Left lung (tissue), 14 donors: ENCODE measurements at places on chromosomes 6 and 20. TPM values are rescaled to one million over a fixed set of nuclear protein-coding genes. Genes with fewer than 3 reads are reported as not detected.

MYMX gene
- 0.34 TPM for total RNA-seq

PGBD1 gene
- 4.6 TPM for total RNA-seq

ARMC2 gene
- 7.8 TPM for total RNA-seq

ZNF831 gene
- 0.38 TPM for total RNA-seq

OR2H1 gene
- total RNA-seq, result not detected

DDX43 gene
- total RNA-seq, result 1.5 TPM

FAM162B gene
- total RNA-seq, result 8.7 TPM

VWA7 gene
- 4.6 TPM for total RNA-seq

JAG1 gene
- total RNA-seq, result 65.0 TPM

SEMG2 gene
- total RNA-seq, result not detected

PRRT1 gene
- total RNA-seq, result 1.6 TPM

HAO1 gene
- not detected for total RNA-seq

- DNase-seq, result no peak
These were observed 49.8 kb downstream of the BCKDHB start for GRCh38 chr6:80156221-80156620.

DNA sequence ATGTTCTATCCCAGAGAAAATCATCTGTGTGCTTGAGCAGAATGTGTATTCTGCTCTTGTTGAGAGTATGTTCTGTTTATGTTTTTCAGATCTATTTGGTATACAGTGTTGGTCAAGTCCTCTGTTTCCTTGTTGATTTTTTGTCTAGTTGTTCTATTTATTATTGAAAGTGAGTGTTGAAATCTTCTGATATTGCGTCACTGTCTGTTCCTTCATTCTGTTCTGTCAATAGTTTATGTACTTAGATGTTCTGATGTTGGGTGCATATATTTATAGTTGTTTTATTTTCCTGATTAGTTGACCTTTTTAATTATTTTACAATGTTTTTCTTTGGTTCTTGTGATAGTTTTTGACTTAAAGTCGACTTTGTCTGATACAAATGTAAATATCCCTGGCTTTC, 458.7 kb upstream of the HSF2 start:
- DNase-seq, result no peak

GRCh38 chr6:54913211-54913610, 66.6 kb downstream of the FAM83B start:
- no peak for DNase-seq

DNA sequence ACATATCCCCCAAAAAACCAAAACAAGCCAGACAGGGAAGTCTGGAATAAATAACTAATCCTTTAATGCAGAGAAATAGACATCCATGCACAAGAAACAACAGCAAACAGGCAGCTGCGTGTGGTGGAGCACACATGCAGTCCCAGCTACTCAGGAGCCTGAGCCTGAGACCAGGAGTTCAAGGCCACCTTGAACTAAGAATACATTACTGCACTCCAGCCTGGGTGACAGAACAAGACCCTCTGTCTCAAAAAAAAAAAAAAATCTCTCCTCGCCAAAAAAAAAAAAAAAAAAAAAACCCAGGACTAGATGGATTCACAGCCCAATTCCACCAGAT, 48.2 kb upstream of the SRSF6 start:
- DNase-seq, result no peak

DNA sequence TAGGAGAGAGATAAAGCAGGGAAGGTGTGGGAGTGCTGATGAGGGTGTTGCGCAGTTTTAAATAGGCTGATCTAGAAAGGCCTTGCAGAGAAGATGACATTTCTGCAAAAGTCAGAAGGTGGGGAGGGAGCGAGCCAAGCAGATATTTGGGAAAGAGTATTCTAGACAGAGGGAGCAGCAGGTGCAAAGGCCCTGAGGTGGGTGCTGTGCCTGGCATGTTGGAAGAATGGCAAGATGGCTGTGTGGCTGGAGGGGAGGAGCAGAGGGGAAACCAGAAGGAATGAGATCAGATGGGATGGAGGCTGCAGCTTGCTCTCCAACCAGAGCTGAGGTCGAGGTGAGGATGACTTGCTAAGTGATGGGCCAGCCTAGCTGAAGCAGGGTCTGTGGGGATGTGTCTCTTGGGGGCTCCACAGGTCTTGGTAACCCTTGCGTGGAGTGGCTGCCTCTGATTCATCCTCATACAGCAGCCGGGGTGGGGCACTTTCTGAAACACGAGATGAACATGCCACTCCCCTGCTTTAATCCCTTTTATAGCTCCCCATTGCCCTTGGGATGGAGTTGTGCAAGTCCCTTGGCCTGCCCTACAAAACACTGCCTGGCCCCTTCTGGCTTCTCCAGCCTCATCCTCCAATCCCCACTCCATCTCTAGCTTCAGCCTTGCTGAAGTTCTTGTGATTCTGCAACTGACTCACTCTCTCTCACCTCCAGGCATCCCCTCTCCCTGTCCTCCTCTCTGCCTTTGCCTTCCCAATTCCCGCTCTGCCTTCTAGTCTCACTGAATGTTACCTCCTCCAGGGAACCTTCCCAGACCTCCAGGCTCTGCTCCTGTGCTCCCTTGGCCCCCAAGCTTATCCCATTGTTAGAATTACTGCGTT, 94.1 kb downstream of the CDH22 start:
- DNase-seq, result no peak

GRCh38 chr6:66838764-66839163, 1131.7 kb upstream of the EYS start:
- DNase-seq, result no peak

- DNase-seq, result peak; percentile 70
These were observed 31.8 kb upstream of the GMPR start for GRCh38 chr6:16206595-16207037.

DNA sequence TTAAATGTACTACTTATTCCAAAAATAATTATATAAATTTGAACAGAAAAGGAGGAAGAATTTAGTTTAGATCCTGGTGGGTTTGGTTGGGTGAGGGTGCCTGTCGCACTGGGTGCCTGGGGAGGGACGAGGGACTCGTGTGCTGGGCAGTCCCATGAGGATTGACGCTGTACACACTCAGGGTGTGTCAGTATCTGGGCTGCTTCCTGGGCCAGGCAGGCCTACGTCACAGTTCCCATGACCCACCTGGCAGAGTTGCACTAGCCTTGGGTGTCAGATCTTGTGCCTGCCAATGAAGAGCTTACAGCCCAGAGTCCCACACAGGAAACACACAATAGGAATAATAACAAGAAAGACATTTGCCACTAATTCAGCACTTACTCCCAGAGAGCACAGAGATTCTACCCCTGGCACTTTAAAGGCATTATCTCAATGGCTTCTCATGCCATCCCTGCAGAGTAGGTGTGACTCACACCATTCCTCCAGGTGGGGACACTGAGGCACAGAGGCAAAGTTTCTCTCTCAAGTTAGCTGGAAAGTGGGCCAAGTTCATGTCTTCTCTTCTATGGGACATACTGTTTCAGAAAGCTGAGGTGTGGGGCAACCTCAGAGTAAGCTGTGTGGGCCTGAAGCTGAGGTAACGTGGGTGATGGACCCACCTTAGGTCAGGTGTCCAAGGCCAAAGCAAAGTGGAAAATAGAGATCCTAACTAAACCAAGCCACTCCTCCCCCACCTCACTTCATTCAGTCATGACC, 1.3 kb upstream of the SDCBP2 start:
- no peak for DNase-seq

DNA sequence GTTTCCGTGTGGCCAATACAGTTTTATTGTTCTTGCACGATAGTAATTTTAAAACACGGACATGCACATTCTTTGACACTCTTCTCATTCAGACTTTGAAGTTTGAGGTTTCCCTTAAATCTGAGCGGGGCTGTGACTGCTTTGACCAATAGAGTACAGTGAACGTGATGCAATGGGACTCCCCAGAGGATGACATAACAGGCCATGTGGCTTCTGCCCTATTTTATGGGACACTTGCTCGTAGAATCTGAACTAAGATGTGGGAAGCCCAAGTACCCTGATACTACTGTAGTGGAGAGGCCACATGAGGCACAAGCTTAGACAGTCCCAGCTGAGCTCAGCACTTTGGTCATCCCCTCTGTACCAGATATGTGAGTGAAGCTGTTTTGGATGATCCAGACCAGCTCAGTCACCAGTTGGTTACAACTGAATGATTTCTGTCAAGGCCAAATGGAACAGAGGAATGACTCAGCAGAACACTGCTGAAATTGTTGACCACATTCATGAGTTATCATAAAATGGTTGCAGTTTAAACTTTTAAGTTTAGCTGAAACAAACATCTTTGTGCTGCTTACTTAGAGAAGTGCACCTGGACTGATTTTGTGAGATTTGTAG, 279.4 kb downstream of the RFPL4B start:
- no peak for DNase-seq

GRCh38 chr6:130307752-130308361, 58.0 kb upstream of the TMEM200A start:
- DNase-seq, result no peak

- no peak for DNase-seq
These were observed 10.7 kb upstream of the MPC1 start for GRCh38 chr6:166393535-166393823.

DNA sequence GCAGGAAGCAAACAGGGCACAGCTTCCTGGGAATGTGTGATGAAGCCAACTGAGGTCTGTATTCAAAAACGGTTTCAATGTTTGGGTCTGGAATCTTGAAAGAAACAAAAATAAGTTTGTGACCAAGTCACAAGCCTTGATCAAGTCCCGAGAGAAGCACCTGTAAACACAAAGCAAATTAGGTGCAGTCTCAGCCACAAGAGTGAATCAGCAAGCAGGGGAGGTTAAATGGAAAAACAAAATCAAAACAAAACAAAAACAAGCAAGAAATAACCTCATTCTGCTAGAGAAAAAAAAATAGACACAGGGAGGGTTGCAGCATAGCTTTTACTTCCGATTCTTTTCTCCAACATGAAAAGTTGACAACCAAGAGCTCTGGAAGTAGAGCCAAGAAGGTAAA, 201.7 kb downstream of the CLIC5 start:
- no peak for DNase-seq

GRCh38 chr6:160051390-160051789, 70.2 kb upstream of the SLC22A1 start:
- DNase-seq, result no peak

DNA sequence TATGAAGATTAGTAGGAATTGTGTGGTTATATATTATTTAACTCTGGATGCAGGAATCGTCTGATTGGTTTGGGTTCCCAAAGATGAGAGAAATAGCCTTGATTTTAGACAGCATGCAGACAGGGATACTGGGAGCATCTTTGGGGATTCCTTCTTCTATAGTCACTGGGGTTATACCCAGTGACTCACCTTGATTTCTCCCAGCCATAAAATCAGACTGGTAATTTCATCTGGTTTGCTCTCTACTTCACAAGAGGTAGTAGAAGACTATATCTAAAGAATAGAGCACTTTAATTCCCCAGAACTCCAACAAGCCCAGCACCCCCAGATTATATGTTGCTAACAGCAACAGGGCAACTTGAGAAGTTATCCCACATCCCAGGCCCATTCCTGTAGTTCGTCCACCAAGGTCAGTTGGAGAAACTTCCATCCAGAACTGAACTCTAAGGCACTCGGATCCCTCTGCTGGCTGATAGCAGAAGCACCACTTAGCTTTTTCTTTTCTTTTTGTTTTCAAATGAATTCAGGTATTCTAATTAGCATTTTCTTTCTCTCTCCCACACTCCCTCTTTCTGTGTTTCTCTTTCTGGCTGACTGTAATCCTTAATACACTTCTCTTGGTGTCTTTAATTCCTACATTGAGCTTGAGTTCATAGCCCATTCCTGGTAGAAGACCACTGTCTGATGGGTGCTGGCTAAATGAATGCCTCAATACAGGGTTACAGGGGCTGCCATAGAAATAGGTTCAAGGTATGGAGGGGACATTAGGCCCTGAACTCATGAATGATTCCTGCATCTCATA, 20.4 kb upstream of the EFHC1 start:
- DNase-seq, result no peak

DNA sequence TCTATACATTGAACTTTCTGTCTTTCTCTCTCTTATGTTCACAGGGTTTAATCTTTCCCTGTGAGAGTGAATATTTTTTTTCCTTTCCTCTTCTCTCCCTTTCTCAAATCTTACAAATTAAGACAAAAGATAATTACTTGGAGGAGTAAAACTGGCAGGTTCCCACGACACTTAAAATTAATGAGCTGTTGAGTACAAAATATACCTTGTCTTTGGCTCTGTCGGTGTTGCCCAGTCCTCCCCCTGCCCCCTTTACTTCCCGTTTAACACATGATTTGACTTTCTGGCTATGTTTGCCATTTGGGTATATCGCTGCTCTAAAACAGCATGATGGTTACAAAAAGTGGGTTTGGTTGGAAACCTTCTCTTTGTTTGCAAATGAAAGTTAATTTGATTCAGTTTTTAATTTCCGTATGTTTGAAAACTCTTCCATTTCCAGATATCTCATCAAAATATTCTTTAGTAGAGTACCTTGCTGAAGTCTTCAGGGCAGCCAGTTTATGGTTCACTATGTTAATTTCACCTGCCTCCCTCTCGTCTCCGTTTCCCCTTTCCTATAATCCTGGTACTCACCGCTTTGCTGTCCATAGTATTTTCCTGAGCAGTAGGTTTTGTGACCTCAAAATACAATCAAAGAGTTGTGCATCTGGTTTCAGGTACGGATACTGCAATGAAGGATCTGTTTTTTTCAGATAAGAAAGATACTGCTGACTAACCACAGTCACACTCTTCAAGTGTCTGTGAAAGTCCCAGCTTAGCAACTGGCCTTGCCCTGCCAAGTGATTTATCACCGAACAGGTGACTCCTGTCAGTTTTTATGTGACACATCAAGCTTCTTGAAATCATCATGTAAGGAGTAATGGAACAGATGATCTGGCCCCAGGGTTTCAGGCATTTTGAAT, 181.2 kb downstream of the DTNBP1 start:
- DNase-seq, result no peak

GRCh38 chr6:24405262-24405661, 2.5 kb downstream of the MRS2 start:
- no peak for DNase-seq

DNA sequence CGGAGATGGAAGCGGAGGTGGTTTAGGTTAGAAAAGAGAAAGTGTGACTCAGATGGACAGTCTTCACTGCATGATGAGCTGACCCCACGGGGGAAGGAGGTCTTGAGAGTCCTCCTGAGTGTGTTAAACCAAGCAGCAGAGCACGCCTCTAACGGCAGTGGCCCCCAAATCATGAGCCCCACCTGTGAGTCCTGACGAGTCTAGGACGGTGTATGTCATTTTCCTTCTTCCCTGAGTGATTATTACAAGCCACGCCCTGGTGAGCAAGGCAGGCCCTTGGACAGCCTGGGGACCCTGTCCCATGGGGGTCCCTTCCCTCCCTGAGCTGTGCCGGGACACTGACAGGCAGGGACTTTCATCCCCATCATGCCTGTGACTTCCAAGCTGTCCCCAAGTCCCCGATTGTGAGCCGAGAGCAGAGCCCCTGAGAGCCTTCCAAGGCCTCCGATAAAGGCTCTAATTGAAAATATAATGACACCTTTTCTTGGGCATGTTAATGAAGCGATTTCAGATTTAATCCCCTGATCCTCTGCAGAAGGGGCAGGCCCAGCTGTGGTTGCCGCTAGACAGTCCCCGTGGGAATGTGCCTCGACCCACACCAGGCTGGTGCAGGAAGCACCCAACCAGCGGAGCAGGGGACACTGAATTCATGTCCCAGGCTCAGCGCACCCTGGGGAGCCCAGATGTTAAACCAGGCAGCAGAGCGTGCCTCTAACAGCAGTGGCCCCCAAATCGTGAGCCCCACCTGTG, 320.1 kb downstream of the TAF4 start:
- DNase-seq, result no peak
